Naive thymus-derived CD8-positive, alpha-beta T cell (primary cell): ENCODE measurements at places on chromosomes 12 and 14.

DNA sequence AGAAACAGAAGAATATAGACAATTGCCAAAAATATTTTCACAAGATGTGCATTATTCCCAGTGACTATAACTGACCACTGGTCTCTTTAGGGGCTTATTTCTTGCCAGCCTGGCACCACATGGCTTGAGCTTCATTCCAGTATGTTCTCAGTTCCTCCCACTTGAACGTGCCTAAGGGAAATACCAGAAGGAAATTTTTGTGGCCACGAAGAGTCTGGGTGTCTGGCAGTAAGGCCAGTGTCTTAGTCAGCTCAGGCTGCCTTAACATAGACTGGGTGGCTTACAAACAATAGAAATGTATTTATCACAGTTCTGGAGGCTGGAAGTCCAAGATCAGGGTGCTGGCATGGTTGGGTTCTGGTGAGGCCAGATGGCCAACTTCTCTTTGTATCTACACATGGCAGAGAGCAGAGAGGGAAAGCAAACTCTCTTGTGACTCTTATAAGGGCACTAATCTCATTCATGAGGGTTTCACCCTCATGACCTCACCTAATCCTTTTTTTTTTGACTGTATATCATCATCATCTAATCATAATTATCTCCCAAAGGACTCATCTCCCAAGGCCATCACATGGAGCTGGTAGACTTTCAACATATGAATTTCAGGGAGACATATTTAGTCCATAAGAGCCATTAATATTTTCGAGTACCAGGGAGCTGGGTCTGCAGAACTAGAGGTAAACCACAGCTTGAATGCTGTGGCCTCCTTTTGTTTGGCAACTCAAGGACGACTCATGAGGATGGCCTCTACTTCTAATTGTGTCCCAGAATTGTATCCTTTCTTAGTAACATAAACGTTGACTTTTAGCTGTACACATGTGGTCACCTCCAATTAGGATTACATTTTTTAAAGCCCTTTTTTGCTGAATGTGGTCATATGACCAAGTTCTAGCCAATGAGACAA lies 5.1 kb upstream of the SMOC1 start:
- DNase-seq: no peak
- H3K4me3 ChIP-seq: no peak overlapping the region
- H3K36me3 ChIP-seq: no peaks in the 10 kb centered on the region
- H3K4me1 ChIP-seq: no peaks in the 10 kb centered on the region

GRCh38 chr14:105090493-105091053 lies 25.3 kb upstream of the GPR132 start:
- no peaks in the 10 kb centered on the region for H3K27me3 ChIP-seq
- H3K27ac ChIP-seq: peak overlapping the region; percentile 83
- no peaks in the 10 kb centered on the region for H3K36me3 ChIP-seq
- H3K4me1 ChIP-seq: peaks cover 28% of the 10 kb centered on the region
- DNase-seq: peak; percentile 74
- peak overlapping the region; percentile 12 for H3K4me3 ChIP-seq

DNA sequence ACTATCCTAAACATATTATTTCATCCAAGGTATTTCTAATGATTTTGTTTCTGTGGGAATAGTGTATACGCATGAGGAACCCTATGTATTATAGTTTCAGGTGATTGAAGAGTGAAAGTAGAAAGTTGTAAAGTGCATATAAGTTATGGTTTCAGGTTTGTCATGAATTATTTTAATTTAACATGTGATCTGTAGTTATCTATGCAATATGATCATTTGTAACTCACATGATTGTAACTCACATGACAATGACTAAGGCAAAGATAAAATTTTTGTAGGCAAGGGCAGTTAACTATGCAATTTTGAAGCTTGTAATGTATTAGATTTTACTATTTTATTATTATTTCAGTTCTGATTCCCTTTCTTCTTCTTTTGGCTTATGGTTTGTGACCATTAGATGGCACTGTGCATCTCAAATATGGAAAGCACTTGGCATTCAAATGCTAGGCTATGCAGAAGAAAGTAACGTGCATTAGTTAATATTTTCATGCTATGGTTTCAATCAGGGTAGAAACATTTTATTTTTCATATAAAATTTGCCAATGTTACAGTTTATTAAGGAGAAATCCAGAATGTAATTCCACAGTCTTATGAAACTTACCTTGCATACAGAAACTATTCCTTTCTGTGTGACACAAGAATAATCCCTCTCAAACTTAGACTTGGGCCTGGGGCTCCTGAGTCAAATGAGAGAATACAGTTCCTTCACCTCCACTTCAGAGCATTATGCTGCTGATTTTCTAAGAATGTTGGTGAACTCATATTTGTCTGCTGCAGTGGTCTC lies 15.8 kb upstream of the TMEM30B start:
- H3K4me1 ChIP-seq: peaks cover 57% of the 10 kb centered on the region
- H3K27me3 ChIP-seq: no peaks in the 10 kb centered on the region
- H3K36me3 ChIP-seq: peaks cover 4% of the 10 kb centered on the region
- H3K27ac ChIP-seq: peak overlapping the region; percentile 94

GRCh38 chr12:67137256-67137655 lies 131.9 kb upstream of the CAND1 start:
- DNase-seq: no peak
- no peaks in the 10 kb centered on the region for H3K36me3 ChIP-seq
- H3K4me3 ChIP-seq: no peak overlapping the region
- peaks cover 12% of the 10 kb centered on the region for H3K27me3 ChIP-seq
- H3K4me1 ChIP-seq: no peaks in the 10 kb centered on the region

GRCh38 chr14:100256339-100256895 lies 17.5 kb downstream of the YY1 start:
- no peaks in the 10 kb centered on the region for H3K27me3 ChIP-seq
- H3K4me3 ChIP-seq: peak overlapping the region; percentile 25
- peaks cover 12% of the 10 kb centered on the region for H3K36me3 ChIP-seq
- no peak for DNase-seq
- no peak overlapping the region for H3K27ac ChIP-seq

GRCh38 chr14:78005325-78005724 lies 164.8 kb upstream of the NRXN3 start:
- peaks cover 39% of the 10 kb centered on the region for H3K36me3 ChIP-seq
- peaks cover 12% of the 10 kb centered on the region for H3K27me3 ChIP-seq
- H3K27ac ChIP-seq: no peak overlapping the region
- H3K4me3 ChIP-seq: no peak overlapping the region

GRCh38 chr12:2800046-2800570 lies 5.3 kb downstream of the FKBP4 start:
- DNase-seq: no peak
- H3K27me3 ChIP-seq: no peaks in the 10 kb centered on the region
- H3K4me1 ChIP-seq: peaks cover 18% of the 10 kb centered on the region
- H3K27ac ChIP-seq: no peak overlapping the region
- H3K4me3 ChIP-seq: no peak overlapping the region

GRCh38 chr12:86456776-86457175 lies 200.6 kb upstream of the MGAT4C start:
- H3K27ac ChIP-seq: no peak overlapping the region
- H3K36me3 ChIP-seq: no peaks in the 10 kb centered on the region
- DNase-seq: no peak
- no peak overlapping the region for H3K4me3 ChIP-seq

- H3K27me3 ChIP-seq: no peaks in the 10 kb centered on the region
- peak overlapping the region; percentile 65 for H3K27ac ChIP-seq
- DNase-seq: no peak
- H3K4me3 ChIP-seq: no peak overlapping the region
- H3K4me1 ChIP-seq: peaks cover 67% of the 10 kb centered on the region
Observed at GRCh38 chr14:63705561-63706070, 22.2 kb downstream of the SGPP1 start.

DNA sequence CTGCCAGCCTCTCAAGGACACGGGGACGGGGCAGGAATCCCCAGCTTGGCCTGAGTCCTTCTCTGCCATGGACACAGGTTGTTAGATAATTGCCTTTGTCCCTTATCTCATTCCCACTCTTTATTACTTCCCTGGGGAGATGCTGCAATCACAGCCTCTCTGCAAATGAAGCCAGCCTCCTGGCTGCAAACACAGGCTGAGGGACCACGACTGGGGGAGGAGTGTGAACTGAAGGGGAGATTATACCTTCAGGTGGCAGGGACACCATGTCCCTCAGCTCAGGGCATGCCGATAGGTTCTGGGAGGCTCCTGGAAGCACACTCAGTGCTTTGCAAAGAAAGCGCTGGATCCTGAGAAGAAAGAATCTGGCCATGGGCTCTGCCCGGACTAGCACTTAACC lies 16.1 kb upstream of the CHGA start:
- no peak for DNase-seq
- peaks cover 24% of the 10 kb centered on the region for H3K4me1 ChIP-seq
- no peak overlapping the region for H3K4me3 ChIP-seq
- no peaks in the 10 kb centered on the region for H3K27me3 ChIP-seq
- no peaks in the 10 kb centered on the region for H3K36me3 ChIP-seq

DNA sequence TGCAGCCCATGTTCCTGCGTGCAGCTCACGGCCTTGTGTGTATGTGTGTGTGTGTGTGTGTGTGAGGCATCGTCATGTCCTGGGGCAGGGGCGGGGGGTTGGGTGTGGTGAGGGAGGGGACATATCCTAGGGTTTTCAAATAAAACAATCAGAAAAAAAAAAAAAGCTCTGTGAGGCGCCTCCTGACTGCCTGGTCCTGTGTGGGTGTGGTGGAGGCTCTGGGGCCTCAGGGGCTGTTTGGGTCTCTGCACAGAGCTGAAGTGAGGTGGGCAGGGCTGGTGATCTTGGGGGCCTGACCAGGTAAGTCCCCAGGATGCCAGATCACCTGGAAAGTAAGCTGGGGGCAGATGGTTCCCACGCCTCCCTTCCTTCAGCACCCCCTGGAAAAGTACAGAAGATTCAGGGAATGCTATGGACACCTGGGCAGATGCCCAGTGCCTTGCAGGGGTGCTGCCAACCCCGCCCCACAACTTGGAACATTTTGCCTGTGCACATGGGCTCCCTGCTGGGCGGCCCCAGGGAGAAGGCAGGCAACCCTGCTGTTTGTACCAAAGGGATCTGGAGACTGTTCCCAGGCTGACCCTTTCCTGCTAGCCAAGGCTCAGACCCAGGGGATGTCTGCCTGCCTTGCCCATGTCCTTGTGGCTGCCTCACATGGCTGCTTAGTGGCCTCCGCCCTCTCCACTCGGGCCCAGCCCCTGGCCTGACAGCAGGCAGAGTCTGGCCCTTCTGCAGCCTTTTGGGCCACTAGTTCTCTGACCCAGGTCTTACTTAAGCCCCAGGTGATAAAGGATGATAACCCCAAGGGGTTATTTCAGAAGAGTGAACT lies 28.8 kb downstream of the CLSTN3 start:
- peaks cover 8% of the 10 kb centered on the region for H3K27me3 ChIP-seq
- DNase-seq: no peak

DNA sequence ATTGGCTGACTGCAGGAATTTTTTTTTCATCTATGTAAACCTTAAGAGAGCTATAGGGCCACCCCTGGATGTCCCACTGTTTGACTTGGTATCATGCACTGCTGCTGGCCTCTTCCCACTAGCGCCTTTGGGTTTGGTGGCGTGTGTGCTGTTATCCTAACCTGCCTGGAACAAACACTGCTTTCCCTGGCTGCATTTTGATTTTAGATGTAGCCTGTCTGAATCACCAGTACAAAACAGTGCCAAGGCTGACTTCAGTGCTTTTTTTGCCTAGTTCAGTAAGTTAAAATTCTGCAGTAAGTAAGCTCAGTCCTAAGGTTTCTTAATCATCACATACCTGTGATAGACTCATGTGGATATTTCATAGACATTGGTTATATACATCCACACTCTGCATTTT lies 99.2 kb downstream of the EML1 start:
- peaks cover 23% of the 10 kb centered on the region for H3K27me3 ChIP-seq
- no peaks in the 10 kb centered on the region for H3K4me1 ChIP-seq
- no peak overlapping the region for H3K27ac ChIP-seq
- no peak overlapping the region for H3K4me3 ChIP-seq
- no peaks in the 10 kb centered on the region for H3K36me3 ChIP-seq

- peak overlapping the region; percentile 11 for H3K27ac ChIP-seq
- H3K27me3 ChIP-seq: no peaks in the 10 kb centered on the region
- H3K4me3 ChIP-seq: no peak overlapping the region
- DNase-seq: no peak
Observed at GRCh38 chr14:23486036-23486435, 16.5 kb downstream of the NGDN start.

DNA sequence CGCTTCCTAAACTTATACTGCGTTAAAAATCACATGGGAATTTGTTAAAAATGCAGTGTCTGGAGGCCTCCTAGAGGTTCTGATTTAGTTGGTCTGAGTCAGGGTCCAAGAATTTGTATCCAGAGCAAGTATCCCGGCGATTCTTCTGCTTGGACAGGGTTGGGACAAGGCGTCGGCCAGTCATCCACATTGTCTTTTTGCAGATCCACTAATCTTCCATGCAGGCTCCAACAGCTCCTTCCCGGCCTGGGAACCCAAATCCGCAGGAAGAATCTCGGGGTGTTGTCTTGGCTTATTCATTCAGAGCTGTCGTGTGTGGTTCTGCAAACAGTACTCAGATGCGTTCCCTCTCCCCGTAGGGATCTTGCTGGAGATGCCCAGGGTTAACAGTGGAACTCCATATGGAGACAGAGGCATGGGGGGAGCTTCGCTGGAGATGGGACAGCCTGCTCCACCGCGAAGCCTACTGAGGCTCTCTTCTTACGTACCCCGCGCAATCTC lies 25.3 kb downstream of the GPRC5D start:
- DNase-seq: no peak
- peaks cover 8% of the 10 kb centered on the region for H3K27me3 ChIP-seq
- H3K27ac ChIP-seq: no peak overlapping the region
- H3K4me1 ChIP-seq: no peaks in the 10 kb centered on the region
- no peak overlapping the region for H3K4me3 ChIP-seq
- H3K36me3 ChIP-seq: no peaks in the 10 kb centered on the region

DNA sequence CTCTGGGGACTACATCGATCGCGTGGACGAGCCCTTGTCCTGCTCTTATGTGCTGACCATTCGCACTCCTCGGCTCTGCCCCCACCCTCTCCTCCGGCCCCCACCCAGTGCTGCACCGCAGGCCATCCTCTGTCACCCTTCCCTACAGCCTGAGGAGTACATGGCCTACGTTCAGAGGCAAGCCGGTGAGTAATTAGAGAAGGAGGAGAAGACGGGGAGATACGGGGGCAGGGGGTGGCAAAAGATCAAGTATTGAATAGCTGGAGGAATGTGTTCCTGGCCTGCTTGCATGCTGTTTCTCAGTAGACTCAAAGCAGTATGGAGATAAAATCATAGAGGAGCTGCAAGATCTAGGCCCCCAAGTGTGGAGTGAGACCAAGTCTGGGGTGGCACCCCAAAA lies 21.9 kb downstream of the OS9 start:
- peaks cover 6% of the 10 kb centered on the region for H3K36me3 ChIP-seq
- H3K4me1 ChIP-seq: peaks cover 6% of the 10 kb centered on the region
- H3K27ac ChIP-seq: no peak overlapping the region
- no peak overlapping the region for H3K4me3 ChIP-seq
